ENCODE measurements at places on chromosomes 4 and X.

DNA sequence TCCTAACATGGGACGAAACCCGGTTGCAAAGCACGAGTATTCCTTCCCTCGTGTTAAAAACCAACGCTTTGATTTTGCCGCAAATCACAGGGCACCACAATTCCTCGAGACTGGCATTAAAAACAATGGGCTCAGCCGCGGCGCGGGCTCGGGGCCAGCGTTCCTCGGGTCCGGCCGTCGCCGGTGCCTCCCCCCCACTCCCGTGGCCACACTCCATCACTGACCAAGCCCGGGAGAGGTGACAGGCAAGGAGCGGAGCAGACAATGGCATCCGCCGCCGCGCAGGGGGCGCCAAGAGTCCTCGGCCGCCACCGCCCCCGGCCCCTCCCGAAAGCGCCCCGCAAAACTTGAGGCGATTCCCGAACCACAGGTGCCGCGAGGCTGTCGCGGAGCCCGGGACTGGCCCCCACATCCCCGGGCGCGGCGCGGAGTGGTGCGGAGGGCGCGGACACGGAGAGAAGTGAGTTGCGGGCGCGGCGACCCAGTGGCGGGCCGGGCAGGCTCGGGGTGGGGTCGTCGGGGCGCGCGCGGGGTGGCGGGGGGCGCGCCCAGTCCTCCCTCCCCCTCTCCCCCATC, 445 bp downstream of the AP1S2 start:
- DNase-seq = peak; percentile 5

DNA sequence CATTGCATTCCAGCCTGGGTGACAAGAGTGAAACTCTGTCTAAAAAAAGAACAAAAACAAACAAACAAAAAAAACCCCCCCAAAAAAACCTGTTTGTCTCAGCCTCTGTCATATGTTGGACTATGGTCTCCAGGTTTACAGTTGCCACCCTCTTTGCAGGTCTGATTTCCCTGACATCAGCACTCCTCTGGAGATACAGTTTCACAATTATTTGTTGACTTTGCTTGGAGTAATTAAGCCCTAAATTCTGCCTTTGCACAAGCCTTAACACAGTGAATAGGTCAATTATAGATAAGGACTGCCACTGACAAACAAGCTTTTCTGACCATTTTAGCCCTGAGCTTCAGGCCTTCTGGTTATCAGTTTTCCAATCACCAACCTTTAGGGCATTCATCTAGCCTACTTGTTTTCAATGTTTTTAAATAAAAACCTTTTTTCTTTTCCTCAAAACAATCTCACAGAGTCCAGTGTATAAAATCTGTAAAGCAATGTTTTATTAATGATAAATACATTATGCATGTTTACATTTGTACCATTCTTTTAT, 20.4 kb upstream of the MAPK10 start:
- no peak for DNase-seq

DNA sequence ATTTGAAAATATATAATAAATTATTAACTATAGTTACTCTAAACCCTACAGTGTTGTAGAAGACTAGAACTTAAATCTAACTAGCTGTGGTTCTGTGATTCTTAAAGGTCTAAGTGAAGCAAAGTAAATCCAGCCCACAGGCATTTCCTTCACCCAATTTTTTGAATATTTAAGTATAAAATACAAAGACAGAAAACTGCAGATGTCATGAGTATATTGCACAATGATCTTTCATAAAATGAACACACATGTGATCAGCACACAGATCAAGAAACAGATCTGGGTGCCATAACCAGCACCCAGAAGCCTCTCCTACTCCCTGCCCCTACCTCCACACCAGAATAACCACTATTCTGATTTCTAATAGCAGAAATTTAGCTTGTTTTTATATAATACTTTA, 82.9 kb downstream of the CAMK2D start:
- no peak for DNase-seq

GRCh38 chr4:161197912-161198311, 965.9 kb downstream of the FSTL5 start:
- DNase-seq = no peak
